ENCODE measurements at places on chromosomes 4 and X.

DNA sequence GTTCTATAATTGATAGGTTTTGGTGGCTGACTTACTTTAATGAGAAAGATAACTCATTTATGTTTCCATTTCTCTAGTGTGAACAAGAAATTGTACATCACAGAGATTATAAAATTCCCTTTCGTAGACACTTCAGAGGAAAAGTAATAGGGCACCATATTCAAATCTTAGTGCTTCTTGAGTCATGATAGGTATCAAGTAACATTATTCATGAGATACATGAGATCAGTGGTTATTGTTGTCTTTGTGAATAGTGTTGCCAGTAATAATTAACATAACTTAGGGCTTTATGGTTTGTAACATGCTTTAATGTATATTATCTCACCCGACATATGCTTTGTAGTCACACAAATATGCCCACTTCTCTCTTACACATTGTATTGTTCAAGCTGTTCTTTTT is 73.7 kb upstream of the IL15 start:
- DNase-seq: no peak

DNA sequence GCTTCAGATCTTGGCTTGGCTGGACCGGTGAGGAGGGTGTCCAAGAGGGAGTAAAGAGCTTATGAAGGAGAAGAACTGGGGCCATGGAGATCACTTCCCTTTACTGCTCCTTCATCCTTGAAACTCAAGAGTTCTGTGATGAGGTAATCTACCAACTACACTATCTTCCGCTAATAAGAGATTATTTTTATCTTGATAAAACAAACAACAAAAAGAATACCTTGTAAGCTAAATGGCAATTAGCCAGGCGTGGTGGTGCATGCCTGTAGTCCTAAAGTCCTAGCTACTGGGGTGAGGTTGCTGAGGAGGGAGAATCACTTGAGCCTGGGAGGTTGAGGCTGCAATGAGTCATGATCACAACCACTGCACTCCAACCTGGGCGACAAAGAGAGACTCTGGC is 47.4 kb downstream of the HAUS3 start:
- DNase-seq: no peak

DNA sequence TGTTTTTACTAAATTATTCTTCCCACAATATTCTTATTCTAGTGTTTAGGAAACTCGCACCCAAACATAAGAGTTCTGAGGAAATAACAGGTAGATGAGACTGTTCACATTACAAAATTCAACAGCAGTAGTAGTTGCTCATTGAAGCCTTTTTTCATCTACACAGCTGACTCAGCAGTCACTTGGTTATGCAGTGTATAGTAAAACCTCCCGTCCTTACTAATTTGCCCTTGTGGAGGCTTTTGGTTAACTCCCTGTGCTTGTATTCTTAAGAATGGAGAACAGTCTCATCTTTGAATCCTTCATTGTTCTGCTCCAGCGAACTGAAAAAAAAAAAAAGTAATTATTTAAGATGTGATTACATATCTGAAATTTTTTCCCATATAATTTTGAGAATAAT is 1716.6 kb downstream of the PCDH7 start:
- DNase-seq: no peak

DNA sequence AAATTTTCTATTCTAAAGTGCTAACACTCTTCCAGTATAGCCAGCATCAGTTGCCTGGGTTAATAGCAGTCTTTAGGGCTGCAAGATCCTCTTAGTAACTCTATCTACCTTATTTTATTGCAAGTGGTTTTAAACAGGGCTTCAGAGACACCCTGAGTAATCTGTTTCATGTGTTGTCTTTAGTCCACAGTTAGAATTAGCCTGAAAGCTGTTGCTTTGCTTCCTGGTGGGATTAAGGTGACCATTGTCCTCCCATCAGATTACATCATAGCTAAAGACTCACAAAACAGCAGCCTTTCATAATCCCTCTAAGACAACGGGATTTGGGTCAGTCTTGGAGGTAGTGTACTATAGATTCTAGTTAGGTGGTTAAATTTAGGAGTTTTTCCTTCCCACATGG is 7.5 kb downstream of the UCHL1 start:
- no peak for DNase-seq

DNA sequence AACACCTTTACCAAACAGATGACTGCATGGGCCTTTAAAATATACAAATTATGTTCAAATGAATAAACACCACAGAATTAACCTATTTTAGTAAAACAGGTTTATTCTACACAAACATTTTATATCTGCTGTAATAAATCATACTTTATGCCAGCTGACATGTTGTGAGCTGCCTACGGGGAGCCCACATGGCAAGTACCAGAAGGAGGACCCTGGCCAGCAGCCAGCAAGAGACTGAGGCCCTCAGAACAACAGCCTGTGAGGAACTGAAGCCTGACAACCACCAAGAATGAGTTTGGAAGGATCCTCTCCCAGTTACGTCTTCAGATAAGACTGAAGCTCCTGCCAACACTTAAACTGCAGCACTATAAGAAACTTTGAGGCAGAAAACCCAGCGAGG is 377.0 kb downstream of the PDGFC start:
- no peak for DNase-seq

GRCh38 chrX:108216405-108216804 is 124.8 kb downstream of the ATG4A start:
- DNase-seq: no peak

- DNase-seq: no peak
Observed at GRCh38 chr4:143302536-143302935, 34.1 kb upstream of the GAB1 start.

DNA sequence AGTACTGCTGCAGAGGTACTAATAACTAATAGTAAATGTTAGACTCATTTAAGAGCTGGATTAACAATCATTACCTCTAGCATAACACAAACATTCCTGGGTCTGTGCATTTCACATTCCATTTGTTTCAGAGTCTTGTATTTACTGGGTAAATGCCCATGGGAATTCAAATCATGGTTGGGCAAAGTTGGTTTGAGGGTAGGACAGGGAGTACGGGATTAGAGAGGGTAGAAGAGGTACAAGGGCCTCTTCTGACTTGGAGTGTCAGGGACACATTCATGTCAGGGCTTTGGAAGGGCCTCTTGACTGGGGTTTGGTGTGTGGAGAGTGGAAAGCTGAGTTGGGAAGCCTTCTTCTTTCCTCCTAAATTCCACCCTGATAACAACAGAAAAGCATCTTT is 65.9 kb downstream of the WWC2 start:
- no peak for DNase-seq

GRCh38 chr4:153151535-153152455 is 52.4 kb upstream of the TRIM2 start:
- peak; percentile 36 for DNase-seq

GRCh38 chrX:805103-805670 is 174.6 kb downstream of the SHOX start:
- no peak for DNase-seq

GRCh38 chr4:16733509-16733908 is 164.9 kb downstream of the LDB2 start:
- DNase-seq: no peak

- DNase-seq: no peak
Observed at GRCh38 chr4:101158134-101158482, 189.2 kb downstream of the PPP3CA start.

GRCh38 chr4:114694770-114695169 is 96.2 kb downstream of the UGT8 start:
- DNase-seq: no peak

GRCh38 chrX:50579955-50580354 is 109.3 kb upstream of the DGKK start:
- peak; percentile 3 for DNase-seq

DNA sequence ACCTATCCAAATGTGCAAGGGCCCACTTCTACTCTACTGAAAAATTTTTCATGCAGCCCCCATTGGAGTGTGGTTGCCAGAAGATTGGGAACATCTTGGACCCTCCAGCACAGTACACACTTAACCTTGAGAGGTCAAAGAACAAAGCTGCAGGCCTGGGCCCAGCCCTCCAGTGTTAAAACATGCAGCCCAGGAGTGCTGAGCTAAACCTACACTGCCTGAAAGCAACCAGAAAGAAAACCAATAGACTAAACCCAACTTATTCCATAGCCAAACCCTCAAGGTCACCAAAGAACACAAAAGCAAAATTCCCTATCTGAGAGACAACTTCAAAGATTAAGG is 47.9 kb downstream of the TECRL start:
- DNase-seq: no peak

DNA sequence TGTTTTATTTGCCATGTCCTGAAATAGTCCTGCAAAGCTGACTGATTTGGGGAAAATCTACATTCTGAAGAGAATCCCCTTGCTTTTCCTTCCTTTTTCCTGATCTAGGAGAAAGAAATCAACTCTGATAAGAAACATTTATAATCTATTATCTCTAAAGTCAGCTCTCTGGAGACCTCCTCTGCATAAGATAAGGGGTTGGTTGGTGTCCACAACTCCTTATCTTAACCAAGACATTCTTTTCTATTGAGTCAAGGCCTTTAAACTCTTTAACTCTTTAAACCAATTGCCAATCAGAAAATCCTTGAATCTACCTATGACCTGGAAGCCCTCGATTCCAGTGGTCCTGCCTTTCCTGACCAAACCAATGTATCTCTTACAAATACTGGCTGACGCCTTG is 373.6 kb upstream of the RASGEF1B start:
- DNase-seq: no peak

DNA sequence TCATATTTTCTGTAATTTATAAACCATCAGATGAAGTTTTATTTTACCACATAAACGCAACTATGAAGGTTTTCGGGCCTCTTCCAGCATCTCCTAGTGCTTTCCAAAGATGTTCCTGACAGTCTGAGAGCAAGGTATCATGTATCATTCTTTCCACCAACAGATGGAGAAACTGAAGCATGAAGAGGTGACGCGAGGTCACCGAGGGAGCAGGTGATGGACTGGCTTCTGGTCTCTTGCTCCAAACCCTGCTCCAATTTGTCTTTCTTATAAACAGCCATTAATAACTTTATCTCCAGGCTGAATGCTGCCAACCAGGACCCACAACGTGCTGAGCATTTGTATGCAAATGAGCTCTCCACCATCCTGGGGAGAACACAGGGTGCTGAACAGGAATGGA is 86.3 kb upstream of the MAML3 start:
- DNase-seq: no peak

DNA sequence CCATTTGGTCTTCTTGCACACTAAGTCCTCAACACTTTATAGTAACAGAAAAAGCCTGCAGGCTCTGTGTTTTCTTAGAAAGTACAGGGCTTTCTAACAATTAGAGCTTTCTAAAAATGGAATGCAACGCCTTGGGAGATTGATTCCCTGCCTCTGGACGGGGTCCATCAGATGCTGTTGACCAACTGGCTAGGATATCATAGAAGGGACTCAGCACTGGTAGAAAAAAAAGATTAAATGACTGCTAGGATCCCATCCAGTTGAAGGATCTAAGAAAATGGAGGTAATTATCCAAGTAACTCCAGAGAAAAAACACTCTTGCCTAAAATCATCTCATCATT is 39.5 kb downstream of the USP46 start:
- DNase-seq: no peak

GRCh38 chr4:40337523-40337922 is 2.4 kb downstream of the CHRNA9 start:
- no peak for DNase-seq

GRCh38 chr4:114323841-114324240 is 274.8 kb upstream of the UGT8 start:
- no peak for DNase-seq

DNA sequence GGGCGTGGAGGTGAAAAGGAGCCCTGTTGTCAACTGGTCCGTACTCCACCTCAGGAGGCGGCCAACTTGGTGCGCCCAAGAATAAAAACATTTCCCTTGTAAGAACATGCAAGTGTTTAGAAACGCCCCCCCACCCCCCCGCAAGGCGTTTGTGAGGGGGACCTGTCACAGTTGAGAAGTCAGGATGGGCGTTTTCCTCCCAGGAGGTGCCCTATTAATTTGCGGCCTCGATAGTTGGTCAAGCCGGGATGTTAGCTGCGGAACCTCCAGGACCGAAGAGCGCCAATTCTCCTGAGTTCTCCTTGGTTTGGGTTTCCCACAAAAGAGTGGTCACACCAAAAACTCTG is 651 bp upstream of the SAP30 start:
- DNase-seq: peak; percentile 41

DNA sequence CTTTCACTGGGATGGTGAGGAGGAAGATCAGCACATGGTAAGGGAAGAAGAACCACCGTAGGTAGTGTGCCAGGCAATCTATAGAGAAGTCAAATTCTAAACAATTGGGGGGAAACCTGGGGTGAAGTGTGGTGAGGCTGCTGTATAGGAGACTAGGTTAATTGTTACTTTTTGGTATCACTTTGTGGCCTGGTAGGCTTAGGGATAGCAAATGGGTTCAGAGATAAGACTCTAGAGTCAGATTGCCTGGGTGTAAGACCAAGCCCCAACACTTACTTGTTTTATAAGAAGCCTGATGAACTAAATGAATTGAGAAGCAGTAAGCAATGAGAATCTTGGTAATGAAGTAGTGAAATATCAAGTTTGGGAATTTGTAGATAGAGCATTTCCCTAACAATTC is 8.7 kb downstream of the SMAD1 start:
- DNase-seq: no peak

DNA sequence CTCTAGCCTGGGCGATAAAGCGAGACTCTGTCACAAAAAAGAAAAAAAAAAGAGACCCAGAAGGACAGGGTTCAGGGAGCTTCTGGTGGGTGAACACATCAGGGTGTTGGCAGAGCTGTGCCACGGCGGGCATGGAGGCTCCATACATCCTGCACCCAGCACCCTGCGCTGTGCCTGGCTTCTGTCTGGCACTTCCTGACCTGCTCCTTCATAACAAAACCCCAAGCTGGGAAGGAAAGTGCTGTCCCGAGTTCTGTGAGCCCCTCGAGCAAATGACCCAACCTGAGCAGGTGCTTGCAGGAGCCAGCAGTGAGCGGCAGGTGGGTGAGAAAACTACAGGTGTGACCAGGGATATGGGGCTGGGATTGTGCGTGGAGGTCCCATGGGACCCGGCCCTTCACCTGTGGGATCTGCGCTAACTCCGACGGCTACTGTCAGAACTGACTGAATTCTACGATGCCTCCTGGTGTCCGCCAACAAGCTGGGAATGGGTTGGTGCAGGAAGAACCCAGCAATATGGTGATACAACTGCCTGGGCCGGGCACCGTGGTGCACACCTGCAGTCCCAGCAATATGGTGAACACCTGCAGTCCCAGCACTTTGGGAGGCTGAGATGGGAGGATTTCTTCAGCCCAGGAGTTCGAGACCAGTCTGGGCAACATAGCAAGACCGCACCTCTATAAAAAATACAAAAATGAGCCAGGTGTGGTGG is 18.9 kb downstream of the ASMTL start:
- DNase-seq: no peak

- no peak for DNase-seq
Observed at GRCh38 chr4:17174751-17175150, 276.3 kb upstream of the LDB2 start.

- no peak for DNase-seq
Observed at GRCh38 chr4:150423503-150423902, 158.4 kb upstream of the MAB21L2 start.

DNA sequence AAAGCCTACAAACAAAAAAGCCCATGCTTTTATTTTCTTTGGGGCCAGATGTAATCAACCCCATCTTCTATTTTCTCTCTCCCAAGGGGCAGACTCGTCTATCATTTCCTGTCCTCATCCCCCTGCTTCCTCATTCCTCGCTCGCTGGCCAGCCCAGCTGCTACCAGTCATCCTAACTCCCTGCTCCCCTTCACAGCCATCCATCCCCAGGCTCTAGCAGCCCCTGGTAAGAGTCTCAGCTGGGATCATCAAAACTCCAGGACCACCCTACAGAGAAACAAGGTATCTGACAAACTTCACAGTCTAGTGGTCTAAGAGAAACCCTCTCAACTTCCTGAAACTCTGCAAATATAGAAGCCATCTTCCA is 23.6 kb downstream of the SH3KBP1 start:
- no peak for DNase-seq
